Stimulated activated CD8-positive, alpha-beta memory T cell treated with anti-CD3 and anti-CD28 coated beads, Interleukin-7, amount 100 ng/mL, for 1 hour (primary cell): ENCODE measurements at places on chromosomes 4 and X.

DNA sequence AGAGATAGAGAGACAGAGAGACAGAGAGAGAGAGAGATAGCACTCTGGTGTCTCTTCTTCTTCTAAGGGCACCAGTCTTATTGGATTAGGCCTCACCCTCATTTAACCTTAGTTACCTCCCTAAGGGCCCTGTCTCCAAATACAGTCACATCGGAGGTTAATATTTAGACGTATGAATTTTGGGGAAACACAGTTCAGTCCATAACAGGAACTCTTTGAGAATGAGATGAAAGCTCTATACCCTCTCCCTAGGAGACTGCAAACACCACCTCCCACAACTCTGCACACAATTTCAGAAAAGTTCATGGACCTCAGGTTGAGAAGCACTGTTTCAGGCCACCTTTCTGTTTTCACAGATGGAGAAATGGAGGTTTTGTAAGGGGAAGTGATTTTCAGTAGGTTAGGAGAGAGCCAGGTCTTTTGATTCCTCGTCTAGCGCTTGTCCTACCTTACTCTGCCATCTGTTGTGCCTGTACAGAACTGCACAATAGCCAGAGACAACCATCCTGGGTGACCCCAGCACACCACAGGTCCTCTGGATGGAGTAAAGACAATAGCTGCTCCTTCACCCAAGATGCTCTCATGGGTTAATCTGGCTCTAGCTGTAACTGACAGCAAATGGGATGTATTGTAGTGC is 16.9 kb upstream of the LOC101059915 start:
- DNase-seq, result no peak

- DNase-seq, result no peak
Measured at GRCh38 chr4:56619816-56620215, 61.3 kb downstream of the HOPX start.

GRCh38 chrX:112840382-112841113 is at the start of gene AMOT:
Gene AMOT, minus strand, starts transcription at chrX:112840831. Its CDS starts 17,705 bp downstream, at chrX:112823126.
- DNase-seq, result peak; percentile 26

GRCh38 chr4:173171098-173171497 is 2.5 kb downstream of the GALNT7 start:
- DNase-seq, result no peak

DNA sequence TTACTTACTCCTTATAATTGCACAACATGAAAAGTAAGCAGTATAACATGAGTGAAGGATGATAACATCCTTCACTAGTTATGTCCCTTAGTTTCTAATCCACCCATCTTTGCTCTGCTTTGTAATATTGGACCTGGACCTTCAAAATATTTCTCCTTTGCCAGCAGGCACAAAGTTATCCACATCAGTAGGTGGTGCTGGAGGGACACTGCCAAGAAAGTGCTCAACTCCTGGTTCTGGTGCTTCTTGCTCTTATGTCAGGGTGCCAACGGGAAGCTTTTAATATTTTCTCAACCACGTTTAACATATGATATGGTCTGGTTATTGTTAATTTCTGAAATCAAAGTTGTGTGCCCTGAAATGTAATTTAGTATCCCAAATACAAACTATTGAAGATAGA is 49.1 kb downstream of the TMEM165 start:
- DNase-seq, result no peak

- no peak for DNase-seq
Measured at GRCh38 chrX:2974961-2975360, 31.4 kb upstream of the ARSH start.

GRCh38 chrX:24728530-24728929 is 34.8 kb downstream of the POLA1 start:
- DNase-seq, result no peak

GRCh38 chr4:8236106-8236919 is 33.2 kb upstream of the HTRA3 start:
- DNase-seq, result no peak
